ENCODE measurements at places on chromosomes 13 and 19.

GRCh38 chr13:51844862-51845573 is at the start of gene TMEM272:
TMEM272 (minus strand) TSS chr13:51845177; CDS start chr13:51838530, 6,647 bp downstream.
- peak; percentile 47 for DNase-seq

DNA sequence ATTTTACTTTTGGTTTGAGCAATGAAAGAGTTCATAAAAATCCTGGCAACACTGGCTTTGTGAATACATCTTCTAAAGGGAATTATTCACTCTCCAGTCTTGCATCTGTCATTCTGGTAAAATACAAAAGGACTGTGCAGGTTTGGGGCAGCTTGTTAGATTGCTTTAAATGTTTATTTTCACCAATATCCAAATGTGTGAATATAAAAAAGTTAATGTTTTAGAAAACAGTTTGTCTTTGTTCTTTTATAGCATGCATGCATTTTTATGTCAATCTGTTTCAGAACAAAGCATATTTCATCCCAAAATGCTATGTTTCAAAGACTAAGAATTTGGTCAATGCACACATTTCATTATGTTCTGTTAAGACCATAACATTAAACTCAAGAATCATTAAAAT is 1145.4 kb downstream of the OLFM4 start:
- no peak for DNase-seq

GRCh38 chr13:50468849-50469669 is 374.4 kb downstream of the DLEU7 start:
- no peak for DNase-seq

- no peak for DNase-seq
These were observed 20.1 kb upstream of the NDUFS7 start for GRCh38 chr19:1363599-1363998.

- no peak for DNase-seq
These were observed 1.4 kb downstream of the GGN start for GRCh38 chr19:38386300-38386970.

- DNase-seq, result no peak
These were observed 11.3 kb downstream of the GTPBP3 start for GRCh38 chr19:17348700-17349099.

DNA sequence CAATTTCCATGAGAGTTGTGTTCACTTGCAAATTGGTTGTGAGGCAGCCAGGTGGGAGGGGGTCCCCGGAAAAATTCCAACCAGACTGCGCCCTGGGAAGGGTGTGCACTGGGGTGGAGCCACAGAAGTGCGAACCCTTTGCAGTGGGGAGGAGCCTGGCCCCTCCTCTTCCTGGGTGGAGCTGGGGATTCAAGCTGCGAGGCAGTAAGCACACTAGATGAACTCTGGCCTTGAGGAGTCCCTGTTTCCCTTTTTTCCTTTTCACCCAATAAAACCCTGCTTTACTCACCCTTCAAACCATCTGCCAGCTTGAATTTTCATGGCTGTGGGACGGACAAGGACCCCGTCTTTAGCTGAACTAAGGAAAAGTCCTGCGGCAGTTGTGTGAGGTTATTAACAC is 31.0 kb upstream of the MBNL2 start:
- DNase-seq, result no peak

- DNase-seq, result no peak
These were observed 71.1 kb downstream of the ATP11A start for GRCh38 chr13:112760931-112761330.

- no peak for DNase-seq
These were observed 11.6 kb downstream of the TPM4 start for GRCh38 chr19:16087940-16088339.

GRCh38 chr19:33300009-33300893 is 2.1 kb downstream of the CEBPA start:
- DNase-seq, result no peak

DNA sequence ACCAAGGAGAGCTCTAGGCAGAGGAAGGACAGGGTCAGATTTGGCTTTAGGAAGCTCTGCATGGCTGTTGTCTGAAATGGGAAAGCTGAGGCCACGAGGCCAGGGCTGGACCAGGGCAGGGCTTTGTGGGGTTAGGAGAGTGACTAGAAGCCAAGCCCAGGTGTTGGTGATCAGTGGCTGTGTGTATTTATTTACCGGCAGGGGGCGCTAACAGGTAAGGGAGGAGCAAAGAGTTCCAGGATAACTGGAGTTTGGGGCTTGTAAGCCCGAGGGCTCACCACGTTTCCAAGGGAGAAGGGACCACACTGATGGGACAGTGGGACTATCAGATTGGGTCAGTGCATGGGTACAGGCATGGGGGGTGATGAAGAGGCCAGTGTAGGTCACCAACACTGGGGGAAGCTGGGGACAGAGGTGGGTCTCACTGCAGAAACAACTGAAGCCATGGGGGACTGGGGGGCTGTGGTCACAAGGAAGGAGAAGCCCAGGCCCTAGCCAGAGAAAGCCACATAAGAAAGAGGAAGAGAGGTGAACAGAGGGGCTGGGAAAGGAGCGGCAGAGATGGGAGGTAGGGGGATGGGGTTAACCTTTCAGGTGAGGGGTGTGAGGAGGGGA is 3.9 kb downstream of the TMEM147 start:
- DNase-seq, result peak; percentile 25
